Keratinocyte (primary cell): ENCODE measurements at places on chromosomes 5 and 9.

DNA sequence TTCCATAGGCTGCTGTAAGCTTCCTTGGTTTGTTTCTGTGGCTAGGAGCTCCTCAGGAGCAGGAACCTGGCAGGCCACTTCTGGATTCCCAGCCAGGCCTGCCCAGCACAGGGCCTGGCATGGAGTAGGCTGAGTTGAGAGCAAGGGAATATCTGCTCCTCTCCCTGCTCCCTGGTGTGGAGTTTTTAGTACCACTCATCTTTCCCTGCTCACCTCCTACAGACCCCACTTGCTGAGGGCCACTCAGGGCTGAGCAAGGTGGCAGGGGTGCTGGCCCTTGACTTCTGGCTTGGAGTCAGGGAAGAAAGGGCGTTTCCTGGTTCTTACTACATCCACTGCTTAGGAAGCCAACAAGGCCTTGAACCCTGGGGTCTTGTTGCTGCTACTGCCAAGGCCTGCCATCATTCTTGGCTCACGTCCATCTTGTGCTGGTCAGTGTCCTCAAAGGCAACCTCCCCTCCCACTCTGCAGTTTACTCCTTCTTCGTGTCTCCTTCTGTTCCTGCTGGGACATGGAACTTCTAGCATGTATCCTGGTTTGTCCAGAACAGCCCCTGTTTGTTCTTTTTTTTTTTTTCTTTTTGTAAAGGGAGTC, 54.9 kb downstream of the PSD2 start:
- no peak for DNase-seq

DNA sequence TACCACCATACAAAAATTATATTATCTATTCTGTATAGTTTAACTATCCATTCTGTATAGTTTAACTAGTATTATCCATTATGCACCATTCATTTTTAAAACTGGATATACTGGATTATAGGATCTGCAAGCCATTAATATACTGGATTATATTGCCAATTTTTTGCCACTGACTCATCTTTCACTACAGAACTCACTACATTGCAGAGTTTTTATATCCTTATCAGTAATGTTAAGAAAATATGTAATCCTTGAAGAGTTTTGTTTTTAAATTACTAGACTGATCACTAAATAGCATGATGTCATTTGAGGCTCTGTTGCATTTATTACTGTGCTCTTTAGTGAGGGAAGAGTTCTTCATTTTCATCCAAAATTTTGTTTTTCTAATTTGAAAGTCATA, 109.8 kb upstream of the SNX2 start:
- no peak for DNase-seq

DNA sequence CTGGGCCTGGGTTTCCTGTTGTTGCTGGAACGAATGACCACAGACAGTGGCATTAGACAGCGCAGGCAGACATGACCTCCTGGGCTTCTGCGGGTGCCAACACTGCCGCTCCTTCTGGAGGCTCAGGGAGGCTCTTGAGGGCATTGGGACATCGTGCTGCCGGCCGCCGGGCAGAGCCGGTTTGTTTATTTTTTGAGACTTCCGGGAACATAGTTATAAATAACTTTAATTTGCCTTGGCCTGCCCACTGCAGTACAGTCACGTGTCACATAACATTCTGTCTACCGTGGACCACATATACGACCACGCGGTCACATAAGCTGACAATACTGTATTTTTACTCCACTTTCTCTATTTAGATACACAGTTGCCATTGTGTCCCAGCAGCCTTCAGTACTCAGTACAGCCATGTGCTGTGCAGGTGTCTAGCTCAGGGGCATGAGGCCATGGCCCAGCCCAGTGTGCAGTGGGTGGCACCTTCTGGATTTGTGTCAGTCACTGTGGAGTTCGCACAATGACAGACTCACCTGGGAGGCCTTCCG, 8.2 kb upstream of the TOR4A start:
- DNase-seq, result no peak

GRCh38 chr9:71747576-71747975, 20.7 kb downstream of the CEMIP2 start:
- DNase-seq, result no peak

DNA sequence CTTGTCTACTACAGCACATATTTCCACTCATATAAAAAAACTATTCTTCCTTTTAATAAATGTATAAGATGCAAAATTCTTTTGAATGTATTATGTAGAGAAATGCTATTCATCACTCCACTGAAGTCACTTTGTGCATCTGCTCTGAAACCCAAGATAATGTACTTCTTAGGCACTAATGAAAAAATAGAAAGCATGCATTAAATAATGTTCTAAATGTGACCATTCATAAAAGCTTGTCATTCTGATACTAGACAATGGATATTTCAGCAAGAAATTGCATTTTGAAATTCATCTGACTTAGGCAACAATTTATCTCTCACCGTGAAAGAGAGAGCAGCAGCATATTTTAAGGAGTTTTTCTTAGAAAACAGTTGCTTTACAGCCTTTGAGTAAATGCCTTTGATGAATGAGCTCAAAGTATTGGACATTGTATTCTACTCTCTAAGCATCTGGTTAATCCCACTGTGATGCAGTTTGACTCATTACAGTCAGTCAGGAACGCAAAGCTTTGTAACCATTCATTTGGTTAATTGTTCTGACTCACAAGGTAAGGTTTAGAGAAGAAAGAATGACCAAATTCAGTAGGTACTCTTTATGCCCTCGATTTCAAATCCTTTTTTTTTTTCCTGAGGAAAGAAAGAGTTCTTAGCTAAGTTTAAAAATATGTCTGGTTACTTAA, 2233.8 kb upstream of the C9orf72 start:
- DNase-seq, result no peak

DNA sequence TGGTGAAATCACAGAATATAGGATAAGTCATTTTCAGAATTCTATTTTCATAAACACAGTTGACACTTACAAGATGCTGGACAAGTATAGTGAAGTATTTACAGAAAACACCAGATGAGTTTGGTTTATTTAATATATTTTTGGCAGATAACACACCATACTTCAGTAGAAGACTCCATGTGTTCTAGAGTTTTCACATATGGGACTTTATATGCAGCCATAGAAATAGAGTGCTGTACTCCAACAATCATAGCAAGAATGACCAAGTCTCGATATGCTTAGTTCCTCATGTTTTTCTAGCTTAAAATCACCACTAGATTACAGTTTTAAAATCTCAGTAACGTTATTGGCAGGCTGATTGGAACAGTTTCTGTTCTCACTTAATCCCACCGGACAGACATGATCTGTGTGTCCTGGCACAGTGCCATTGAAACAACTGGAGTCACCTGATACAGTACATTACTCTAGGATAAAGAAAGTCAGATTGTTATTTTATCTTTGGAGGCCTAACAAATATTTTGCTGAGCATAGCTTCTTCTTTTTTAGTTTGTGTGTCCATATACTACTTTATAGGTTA, 45.8 kb upstream of the ERBIN start:
- DNase-seq, result no peak

- no peak for DNase-seq
Observed at GRCh38 chr5:126384985-126385384, 38.2 kb upstream of the GRAMD2B start.

DNA sequence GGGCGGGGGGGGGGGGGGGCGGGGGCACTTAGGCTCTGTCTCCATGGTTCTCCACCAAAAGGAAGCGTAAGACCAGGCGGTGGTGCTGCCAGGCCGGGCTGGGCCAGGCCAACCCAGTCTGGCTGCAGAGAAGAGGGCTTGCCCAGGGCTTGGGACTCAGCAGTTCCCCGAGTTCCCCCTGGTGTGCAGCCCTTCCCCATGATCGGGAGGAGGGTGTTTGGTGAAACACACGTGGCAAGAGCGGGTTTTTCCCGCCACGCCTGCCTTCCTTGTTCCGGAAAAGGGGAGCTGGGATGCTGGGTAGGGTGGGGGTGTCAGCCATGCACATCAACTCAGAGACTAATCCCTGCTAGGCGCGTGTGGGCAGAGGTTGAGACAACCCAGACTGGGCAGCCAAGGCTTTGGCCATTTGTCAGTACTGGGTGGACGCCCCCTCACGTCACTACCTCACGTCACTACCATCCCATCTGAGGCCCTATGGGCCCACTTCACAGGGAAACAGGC, 32.9 kb downstream of the PRRX2 start:
- no peak for DNase-seq

DNA sequence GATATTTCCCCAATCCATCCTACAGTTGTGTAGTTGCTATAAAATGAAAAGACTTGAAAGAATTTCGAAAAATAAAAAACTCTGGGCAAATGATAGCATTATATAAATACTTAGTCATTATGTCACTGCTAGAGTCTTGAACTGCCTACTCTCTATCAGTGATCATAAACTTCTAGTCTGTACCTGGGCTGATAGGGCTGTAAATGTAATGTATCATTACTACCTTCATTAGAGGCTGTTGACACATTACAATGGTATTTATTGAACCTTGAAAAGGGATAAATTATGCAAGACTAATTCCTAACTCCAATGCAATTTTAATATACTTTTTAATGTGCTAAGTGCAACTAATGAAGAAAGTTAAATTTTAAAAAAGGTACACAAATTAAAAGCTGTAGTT, 214.1 kb upstream of the EFNA5 start:
- DNase-seq, result no peak

DNA sequence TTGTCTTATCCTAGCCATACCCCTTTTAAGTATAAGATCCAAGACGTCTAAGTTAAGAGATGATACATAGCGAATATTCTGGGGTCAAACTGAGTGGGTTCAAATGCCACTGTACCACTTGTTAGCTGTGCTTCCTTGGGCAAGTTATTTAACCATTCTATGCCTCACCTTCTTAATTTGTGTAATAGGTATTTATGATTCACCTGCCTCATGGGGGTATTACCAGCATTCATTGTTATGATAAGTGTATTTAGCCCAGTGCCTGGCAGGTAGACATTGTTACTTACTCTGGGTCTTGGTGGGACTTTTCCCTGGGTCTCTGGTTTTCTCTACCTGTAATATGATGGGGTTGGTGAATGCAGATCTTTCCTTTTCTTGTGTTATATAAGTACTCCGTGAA, 3.8 kb downstream of the LARP1 start:
- no peak for DNase-seq

DNA sequence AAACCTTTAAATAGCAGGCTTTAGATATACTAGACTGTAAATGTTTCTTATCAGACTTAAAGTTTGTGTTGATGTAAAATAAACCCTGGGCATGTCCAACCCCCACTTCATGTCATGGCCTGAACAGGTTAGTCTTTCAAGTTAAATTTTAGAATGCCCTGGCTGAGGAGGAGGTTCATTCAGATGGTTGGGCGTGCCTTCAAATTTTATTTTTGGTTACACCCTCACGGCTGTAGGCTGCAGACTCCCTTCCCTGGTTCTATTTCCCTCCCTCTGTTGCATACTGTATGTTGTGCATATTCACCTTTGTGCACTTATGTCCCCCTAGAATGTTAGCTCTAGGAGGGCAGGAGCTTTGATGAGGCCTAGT, 5.3 kb upstream of the BICD2 start:
- DNase-seq, result no peak

- DNase-seq, result no peak
Observed at GRCh38 chr9:127089631-127090081, 32.8 kb downstream of the ANGPTL2 start.

GRCh38 chr5:150022681-150023080, 22.1 kb downstream of the HMGXB3 start:
- DNase-seq, result no peak

GRCh38 chr5:141392429-141393198, at the start of gene PCDHGA8:
TSS of gene PCDHGA8 (plus strand) at chr5:141392633. CDS start at chr5:141392814, 181 bp downstream.
- no peak for DNase-seq

DNA sequence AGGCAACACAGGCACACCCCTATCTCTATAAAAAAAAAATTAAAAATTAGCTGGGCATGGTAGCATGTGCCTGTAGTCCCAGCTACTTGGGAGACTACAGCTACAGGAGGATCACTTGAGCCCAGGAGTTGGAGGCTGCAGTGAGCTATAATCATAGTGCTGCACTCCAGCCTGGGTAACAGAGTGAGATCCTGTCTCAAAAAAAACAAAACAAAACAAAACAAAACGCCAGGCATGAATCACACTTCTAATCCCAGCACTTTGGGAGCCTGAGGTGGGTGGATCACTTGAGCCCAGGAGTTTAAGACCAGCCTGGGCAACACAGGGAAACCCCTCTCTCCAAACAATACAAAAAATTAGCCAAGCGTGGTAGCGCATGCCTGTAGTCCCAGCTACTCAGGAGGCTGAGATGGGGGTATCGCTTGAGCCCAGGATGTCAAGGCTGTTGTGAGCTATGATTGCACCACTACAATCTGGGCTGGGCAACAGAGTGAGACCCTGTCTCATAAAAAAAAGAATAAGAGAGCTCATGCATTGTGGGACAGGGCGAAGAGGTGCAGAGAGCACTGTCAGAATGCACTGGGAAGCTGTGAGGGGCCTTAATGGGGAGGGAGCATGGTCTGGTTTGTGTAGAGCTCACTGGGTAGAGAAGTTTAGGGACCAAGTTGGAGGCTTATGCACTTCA, 8.4 kb upstream of the SAP30L start:
- no peak for DNase-seq

DNA sequence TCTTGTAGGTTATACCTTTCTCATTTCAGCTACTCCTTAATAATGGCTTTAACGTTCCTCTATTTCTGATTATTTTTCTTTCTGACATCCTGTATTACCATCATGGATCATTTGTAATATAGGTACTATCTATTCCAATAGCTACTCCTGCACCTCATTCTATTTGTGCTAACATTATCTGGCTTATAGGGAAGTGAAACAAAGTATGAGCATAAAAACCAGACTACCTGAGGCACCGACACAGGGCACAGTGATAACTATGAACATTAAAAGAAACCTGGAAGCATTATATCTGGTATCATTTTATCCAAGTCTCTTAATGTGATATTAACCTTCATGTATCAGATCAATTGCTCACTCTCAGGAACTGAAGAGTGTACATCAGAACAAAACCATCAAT, 407.3 kb downstream of the DMRT2 start:
- no peak for DNase-seq

DNA sequence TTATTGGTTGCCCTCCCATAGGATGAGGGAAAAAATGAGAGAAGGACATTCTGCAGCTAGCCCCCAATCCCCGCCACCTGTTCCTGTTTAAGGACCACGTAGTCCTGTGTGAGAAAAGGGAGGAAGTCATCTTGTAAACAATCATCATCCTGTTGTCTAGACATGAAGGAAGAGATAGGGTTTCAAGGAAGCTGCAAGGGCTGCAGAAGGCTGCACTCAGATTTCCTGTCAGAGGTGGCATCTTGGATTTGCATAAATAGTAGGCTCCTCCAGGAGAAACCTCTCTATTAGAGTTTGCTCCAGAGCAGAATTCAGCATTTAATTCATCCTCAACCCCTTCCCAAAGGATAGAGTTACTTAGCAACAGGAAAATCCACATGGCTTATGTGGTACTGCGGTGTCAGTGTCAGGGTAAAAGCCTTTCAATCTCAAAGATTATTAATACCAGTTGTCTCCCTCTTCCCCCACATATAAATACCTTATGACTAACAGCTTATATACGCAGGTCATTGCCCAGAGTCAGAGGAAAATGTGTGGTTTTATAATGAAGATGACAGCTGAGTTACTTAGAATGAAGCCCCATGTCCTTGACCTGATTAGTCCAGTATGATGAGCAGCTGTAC, 4.6 kb upstream of the DNAJC18 start:
- no peak for DNase-seq

GRCh38 chr5:125179612-125180011, 433.2 kb upstream of the ZNF608 start:
- no peak for DNase-seq

GRCh38 chr5:121870489-121870888, 18.8 kb downstream of the FTMT start:
- no peak for DNase-seq

GRCh38 chr9:21854594-21854993, 52.2 kb downstream of the MTAP start:
- DNase-seq, result no peak
